GM12864 (cell line): ENCODE measurements at places on chromosomes 16 and 17.

DNA sequence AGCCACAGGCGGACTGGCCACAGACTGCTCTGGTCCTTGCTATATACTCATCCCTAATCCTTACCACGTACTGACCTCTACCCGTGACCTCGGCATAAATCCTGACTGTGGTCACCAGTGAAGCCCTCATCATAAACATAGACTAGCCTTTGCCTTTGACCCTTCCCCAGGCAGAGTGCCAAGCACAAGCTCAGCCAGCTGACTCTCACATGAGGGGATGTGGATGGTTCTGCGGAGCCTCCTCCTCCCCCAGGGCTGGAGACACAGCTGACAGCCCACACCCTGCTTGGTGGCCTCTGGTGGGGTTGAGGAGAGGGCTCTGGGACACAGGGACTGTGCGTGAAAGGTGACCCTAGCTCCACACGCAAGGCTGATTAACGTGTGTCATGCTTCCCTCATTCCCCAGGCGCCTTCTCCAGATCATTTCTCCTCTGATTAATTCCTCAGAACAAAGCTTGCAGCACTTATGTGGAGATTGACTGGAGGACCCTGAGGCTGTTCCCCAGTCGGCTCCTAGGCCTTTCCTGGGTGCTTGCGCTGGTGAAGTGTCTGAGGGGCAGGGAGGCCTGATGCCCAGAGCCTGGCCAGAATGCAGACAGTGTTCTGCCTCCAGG lies 241.5 kb upstream of the NLRP1 start:
- no peak for DNase-seq

DNA sequence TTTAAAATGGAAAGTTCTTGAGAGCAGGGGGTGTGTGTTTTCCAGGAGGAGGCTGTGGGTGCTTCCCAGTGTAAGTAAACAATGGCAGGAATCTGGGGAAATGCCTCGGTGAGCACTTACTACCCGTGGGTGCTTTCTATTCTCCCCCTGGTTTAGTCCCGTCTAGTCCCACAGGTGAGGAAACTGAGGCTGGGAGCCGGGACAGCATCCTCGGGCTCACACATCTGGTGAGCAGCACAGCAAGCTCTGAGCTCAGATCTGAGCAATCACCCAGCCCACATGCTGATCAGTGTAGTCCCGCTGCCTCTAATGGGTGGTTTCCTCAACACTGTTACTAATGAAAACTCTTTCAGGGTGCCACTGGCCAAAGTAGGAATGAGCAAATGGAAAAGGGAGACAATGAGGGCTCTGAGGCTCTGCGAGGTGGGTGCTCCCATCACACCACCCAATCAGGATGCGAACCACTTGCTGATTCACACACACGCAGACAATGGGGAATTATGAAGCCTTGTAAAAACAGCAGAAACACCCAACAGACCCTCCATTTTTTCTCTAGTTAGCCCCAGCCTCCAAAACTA lies 202.6 kb downstream of the PARN start:
- DNase-seq: no peak

- DNase-seq: no peak
Measured at GRCh38 chr16:64381979-64382378, 739.9 kb downstream of the CDH11 start.

DNA sequence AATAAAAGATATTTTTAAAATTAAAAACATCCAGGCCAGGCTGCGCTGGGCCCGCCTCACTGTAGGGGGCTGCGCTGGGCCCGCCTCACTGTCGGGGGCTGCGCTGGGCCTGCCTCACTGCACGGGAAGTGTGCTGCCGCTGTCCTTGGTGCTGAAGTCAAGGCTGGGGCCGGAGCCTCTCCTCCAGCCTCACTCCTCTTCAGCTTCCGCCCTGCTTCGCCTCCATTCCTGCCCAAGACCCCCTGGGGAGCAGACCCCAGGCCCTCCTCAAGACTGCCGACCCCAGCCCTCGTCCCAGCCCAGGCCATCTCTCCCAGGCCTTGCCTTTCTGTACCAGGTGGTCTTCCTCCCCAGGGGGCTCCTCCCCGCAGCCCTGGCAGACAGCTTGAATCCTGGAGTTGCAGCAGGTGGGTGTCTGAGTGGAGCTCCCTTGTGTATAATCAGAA lies 26.2 kb downstream of the ENDOV start:
- DNase-seq: no peak

- no peak for DNase-seq
Measured at GRCh38 chr16:56355221-56355620, 70.1 kb downstream of the AMFR start.

DNA sequence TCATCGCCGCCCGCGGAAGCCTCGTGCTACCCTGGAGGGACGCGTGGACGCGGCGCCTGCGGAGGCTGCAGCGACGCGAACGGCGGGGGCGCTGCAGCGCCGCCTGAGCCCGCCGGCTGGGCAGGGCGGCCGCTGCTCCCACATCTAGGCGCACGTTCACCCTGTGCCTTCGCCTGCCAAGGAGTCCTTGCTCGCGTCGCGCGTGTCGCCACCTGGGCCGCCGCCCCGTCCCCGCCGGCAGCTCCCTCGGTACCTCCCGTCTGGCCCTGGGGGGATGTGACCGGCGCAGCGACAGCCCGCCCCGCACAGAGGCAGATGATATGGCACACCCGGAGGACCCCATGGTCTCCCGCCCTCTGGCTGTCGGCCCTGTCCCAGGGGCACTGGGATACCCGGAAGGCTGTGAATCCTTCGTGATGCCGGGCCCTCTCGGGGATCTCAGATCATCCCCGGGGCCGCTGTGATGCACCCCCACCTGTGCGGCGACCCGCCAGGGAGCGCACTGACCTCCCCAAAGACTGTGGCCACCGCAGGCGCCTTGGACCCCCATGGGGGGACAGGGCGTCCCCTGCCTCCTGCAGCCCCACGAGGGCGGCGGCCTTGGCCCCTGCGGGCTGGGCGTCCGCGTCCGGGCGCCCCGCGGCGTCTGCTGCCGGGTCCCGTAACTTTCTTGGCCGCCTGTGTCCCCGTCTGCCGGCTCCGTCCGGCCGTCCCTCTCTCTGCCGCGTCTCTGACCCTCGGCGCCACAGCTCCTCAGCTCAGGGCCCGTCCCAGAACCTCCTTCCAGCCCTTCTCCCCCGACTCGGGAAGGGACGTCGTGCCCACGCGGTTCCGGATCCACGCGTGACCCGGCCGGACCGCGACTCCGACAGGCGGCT lies 689 bp upstream of the TBC1D24 start:
- no peak for DNase-seq

DNA sequence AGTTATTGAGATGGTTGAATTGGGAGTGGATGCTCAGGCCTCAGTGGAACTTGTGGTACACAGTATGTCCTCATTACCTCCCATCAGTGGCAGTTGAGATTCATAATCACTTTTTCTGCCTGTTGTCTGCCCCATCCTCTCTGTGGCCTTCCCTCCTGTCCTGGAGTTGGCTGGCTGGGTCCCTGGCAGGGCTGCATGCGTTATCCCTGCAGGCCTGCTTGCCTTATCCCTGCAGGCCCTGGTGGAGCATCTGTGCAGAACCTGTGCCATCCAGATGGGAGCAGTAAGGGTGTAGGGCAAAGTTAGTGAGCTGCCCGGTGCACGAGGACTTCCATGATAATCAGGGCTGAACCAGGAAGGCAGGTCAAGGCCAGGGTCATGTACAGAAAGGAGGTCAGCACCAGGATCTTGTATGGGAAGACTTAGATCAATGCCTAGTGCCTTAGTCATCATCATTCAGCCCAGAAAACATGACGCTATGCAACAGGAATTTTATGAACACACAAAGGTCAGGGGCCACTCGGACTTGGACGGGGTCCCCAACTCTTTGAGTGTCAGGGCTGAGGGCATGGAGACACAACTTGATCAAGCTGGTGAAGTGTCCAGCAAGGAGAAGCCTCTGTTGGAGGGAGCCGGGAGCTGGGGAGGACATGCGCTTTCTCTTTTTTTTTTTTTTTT lies 47.2 kb downstream of the ABCC1 start:
- no peak for DNase-seq
